Smooth muscle cell of the pulmonary artery (primary cell): ENCODE measurements at places on chromosomes 16 and 17. TPM values are rescaled to one million over a fixed set of nuclear protein-coding genes. Genes with fewer than 3 reads are reported as not detected.

CCL8 gene
- total RNA-seq: 0.20 and 0.26 TPM in 2 replicates

OTOP3 gene
- not detected in 2 replicates for total RNA-seq

LRRC46 gene
- 0.10 and 0.20 TPM in 2 replicates for total RNA-seq

SOX8 gene
- 0.26 and 0.72 TPM in 2 replicates for total RNA-seq

TUBG1 gene
- 23.8 and 37.4 TPM in 2 replicates for total RNA-seq

MLST8 gene
- total RNA-seq: 24.3 and 28.1 TPM in 2 replicates

SLC16A6 gene
- total RNA-seq: 0.13 and 0.17 TPM in 2 replicates

CCL16 gene
- not detected in 2 replicates for total RNA-seq

AOC3 gene
- 1.3 and 5.9 TPM in 2 replicates for total RNA-seq

CLEC3A gene
- not detected in 2 replicates for total RNA-seq

PRRT2 gene
- total RNA-seq: 1.2 and 1.8 TPM in 2 replicates

CA7 gene
- total RNA-seq: not detected in 2 replicates

GRIN2A gene
- total RNA-seq: 0.26 and 3.0 TPM in 2 replicates

GCGR gene
- not detected in 2 replicates for total RNA-seq

SPNS3 gene
- total RNA-seq: not detected in 2 replicates

NAA60 gene
- total RNA-seq: 16.6 and 17.7 TPM in 2 replicates

OGFOD3 gene
- 39.6 and 47.4 TPM in 2 replicates for total RNA-seq

TBX21 gene
- total RNA-seq: not detected in 2 replicates

CRHR1 gene
- total RNA-seq: not detected in 2 replicates

TM4SF5 gene
- total RNA-seq: not detected in 2 replicates

DNAH17 gene
- total RNA-seq: not detected in 2 replicates

PRM3 gene
- not detected in 2 replicates for total RNA-seq

AFMID gene
- 25.7 and 36.0 TPM in 2 replicates for total RNA-seq

SLC6A2 gene
- total RNA-seq: not detected in 2 replicates

SGCA gene
- total RNA-seq: 16.6 and 23.8 TPM in 2 replicates

MKS1 gene
- 8.6 and 11.5 TPM in 2 replicates for total RNA-seq

ABCA10 gene
- total RNA-seq: 1.3 and 4.0 TPM in 2 replicates

PITPNM3 gene
- total RNA-seq: 2.4 and 3.8 TPM in 2 replicates

TMEM238L gene
- total RNA-seq: not detected in 2 replicates

SMIM22 gene
- not detected in 2 replicates for total RNA-seq

PDXDC1 gene
- total RNA-seq: 96.7 and 137 TPM in 2 replicates

SNX20 gene
- total RNA-seq: not detected in 2 replicates

PRKCA gene
- 34.0 and 89.5 TPM in 2 replicates for total RNA-seq

MFAP4 gene
- 39.1 and 59.7 TPM in 2 replicates for total RNA-seq

ZNF286A gene
- total RNA-seq: 25.3 and 37.9 TPM in 2 replicates

DPH1 gene
- total RNA-seq: 27.2 and 36.1 TPM in 2 replicates

TRAP1 gene
- 46.3 and 160 TPM in 2 replicates for total RNA-seq

FBXO39 gene
- total RNA-seq: 0.07 and 0.26 TPM in 2 replicates

LRRC36 gene
- 0.17 TPM in 1 of 2 replicates, not detected in the other for total RNA-seq

KRT40 gene
- not detected in 2 replicates for total RNA-seq

SULT1A1 gene
- total RNA-seq: 0.50 and 3.8 TPM in 2 replicates

KRTAP2-1 gene
- not detected in 2 replicates for total RNA-seq

EPN3 gene
- total RNA-seq: 0.07 TPM in 1 of 2 replicates, not detected in the other

OR4D1 gene
- not detected in 2 replicates for total RNA-seq

DPEP3 gene
- total RNA-seq: not detected in 2 replicates

KRTAP4-4 gene
- total RNA-seq: not detected in 2 replicates

KRT24 gene
- not detected in 2 replicates for total RNA-seq

PDILT gene
- not detected in 2 replicates for total RNA-seq

IQCK gene
- total RNA-seq: 4.6 and 4.8 TPM in 2 replicates

ZNF688 gene
- 4.4 and 7.8 TPM in 2 replicates for total RNA-seq

QRICH2 gene
- 5.0 and 5.5 TPM in 2 replicates for total RNA-seq

FBXL16 gene
- total RNA-seq: 0.07 and 0.13 TPM in 2 replicates

DOC2B gene
- total RNA-seq: not detected in 2 replicates

LPCAT2 gene
- 16.2 and 21.5 TPM in 2 replicates for total RNA-seq

RGS11 gene
- total RNA-seq: 4.0 and 6.3 TPM in 2 replicates

KRTAP3-1 gene
- total RNA-seq: not detected in 2 replicates
